ENCODE measurements at places on chromosomes 16 and 17.

DNA sequence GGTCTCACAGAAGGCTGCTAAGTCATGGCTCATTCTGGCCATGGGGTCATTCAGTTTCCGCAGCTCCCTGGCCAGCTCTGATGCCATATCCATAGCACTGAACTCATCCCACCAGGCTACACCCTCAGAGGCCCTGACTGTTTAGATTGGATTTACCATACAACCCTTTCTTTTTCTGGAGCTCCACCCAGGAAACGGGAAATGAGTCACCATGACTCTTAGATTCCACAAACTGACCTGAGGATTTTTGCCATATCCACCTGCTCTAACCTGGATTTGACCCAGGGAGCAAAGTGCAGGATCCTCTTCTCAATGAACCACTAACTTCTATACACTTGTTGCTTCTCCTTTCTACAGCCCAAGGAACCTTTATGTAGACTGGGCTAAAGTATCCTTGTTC lies 20.3 kb upstream of the CALB2 start:
- DNase-seq = no peak

DNA sequence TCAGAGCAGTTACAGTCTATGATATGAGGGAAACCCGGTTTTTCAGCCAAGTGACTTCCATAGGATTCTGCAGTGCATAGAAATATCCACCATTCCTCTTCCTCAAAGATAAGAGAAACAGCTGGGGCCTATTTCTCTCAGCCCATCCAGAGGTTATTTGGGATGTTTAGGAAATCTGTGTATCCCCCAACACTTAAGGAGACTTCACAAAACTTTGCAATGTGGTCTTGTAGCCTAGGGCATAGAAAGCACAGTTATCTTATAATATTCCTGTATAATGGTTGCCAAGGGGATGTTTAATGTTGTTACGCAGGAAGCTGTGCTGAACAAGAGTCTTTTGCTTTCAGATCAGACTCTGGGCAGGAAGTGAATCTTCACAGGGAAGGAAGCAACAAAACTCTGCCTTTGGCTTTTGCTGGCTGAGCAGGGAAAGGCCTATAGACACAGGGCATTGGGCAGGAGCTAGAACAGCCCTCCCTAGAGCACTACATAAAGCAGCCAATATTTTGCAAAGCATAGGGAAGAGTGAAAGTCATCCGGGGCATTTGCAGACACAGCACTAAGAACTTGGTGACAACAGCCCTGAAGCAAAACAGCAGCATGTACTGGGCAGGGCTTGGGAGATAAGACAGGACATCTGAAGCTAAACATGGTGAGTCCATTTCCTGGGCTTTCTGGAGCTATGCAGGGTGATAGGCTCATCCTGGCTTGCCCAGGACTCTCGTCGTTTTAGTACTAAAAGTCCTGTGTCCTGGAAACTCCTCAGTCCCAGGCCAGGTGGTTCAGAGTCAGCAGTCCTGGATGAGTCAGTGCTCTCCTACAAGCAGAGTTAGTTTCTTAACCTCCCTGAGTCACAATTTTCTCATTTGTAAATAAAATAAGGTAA lies 18.7 kb upstream of the BEAN1 start:
- DNase-seq = no peak

DNA sequence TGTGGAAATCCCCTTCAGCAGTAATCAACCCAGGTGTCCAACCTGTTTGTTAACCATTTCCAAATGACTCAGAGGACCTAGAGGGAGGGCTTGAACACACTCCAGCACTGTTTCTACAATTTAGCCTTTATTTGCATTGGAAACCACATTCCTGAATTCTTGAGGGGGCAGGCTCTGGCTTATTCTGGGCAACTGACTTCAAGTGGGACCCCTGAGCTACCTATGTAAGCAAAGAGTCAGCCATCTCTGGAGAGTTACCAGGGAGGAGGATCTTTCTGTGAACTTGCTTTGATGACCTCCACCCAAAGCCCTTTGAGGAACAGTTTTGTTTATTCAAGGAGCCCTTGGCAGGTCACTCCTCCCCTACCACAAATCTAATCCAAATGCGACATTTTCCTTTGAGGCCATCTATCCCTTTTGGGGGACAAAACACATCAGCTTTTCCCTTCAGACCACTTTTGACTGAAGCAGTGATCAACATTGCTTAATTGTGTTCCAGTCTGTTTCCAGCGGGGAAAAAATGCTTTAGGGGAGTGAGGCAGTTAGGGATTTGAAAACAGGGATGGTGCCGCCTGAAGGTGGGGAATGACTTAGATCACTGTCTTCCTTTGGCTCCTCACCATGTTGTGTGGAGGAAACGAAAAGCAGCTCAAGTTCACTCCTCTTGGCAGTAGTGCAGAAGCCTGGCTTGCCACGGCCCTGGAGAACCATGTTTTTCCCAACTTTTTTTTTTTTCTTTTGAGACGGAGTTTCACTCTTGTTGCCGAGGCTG lies 46.2 kb downstream of the TUBD1 start:
- DNase-seq = peak; percentile 80

GRCh38 chr17:57916925-57917858 lies 38.0 kb downstream of the CUEDC1 start:
- DNase-seq = no peak

- no peak for DNase-seq
Measured at GRCh38 chr16:89195521-89196171, 4.7 kb downstream of the SLC22A31 start.

DNA sequence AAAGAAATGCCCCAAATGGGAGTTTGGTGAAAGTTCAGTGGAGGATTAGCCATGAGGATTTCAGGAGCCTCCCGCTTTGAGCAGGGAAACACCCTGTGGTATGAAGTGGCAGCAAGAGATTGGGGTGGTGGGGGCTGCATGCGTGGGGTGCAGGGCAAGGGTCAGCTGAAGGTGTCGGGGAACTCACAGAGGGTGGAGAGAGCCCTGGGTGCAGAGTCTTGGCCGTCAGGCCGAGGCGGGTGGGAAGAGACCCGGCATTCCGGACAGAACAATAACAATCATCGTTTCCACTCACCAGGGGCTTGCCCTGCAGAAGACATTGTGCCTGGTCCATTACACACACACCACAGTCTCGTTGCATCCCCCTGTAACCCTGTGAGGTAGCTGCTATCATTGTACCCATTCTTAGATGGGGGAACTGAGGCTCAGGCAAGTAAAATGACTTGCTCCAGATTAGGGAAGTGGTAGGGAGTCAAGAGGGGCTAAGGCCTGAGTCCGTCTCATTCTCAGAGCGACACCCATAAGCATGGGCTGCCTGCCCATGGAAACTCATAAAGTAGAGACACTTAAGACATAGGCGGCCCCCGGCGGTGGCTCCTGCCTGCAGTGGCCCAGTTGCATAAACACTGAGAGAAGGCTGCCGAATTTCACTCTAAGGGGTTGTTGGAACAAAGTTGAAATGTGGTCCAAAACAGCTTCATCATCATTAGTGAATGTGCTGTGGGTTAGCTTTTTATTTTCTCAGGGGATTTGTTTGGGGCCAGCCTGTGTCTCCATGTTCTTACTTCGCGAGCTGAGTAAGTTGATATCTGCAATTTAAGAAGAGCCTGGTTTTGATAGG lies 93.3 kb downstream of the CMIP start:
- no peak for DNase-seq

GRCh38 chr16:56916571-56917403 lies 15.2 kb upstream of the HERPUD1 start:
- DNase-seq = no peak

DNA sequence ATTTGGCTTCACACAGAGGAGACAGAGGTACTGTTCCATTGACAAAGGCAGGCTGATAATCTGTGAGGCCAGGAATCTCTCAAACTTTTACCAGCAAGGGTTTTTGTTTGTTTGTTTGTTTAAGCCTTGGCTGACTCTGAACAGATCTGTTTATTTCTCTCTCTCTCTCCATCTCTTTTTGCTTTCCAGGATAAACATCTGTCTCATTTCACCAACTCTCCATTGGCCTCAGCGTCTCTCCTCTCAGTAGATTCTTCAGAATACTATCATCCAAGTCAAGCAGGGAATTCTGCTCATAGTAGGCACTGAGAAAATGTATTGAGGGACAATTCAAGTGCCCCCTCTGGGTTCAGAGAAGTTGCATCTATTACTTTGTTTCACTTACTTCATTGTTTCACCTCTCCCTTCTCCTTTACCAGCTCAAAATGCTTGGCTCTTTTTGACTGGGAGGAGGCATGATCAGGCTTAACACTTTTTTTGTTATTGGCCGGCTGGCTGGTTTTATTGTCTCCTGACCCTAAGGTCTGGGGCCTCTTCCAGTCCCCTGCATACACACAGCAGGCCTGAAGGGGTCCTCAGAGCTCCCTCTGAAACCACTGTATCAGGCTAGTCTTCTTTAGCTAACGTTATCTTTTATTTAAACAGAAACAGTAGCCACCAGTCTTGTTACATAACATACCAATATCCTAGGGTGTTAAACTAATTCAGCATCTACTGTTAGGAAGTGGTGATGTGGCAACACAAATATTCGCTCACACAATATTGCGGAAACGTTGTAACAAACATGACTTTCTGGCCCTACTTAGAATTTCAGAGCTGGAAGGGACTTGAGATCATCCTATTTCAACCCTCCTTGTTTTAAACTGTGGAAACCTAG lies 2.0 kb upstream of the YPEL2 start:
- DNase-seq = peak; percentile 64

DNA sequence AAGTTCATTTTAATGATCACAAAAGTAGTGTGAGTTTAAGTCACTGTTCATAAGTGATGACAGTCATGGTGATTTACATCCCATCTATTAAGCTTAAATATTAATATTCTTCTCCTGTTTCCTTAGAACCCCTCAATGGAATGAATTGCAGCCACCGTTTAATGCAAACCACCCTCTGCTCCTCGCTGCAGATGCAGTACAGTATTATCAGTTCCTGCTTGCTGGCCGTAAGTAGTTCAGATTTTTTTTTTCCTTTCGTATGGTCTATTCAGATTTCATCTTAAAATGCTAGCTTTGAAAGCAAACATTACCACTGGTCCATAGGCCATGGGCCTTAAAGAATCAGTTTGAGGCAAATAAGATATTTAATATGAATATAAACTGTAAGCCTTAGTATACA lies 359.0 kb upstream of the TBX2 start:
- DNase-seq = no peak

- DNase-seq = no peak
Measured at GRCh38 chr17:20028443-20028842, 19.3 kb downstream of the SPECC1 start.

- no peak for DNase-seq
Measured at GRCh38 chr17:61416540-61417363, 17.1 kb downstream of the TBX2 start.

DNA sequence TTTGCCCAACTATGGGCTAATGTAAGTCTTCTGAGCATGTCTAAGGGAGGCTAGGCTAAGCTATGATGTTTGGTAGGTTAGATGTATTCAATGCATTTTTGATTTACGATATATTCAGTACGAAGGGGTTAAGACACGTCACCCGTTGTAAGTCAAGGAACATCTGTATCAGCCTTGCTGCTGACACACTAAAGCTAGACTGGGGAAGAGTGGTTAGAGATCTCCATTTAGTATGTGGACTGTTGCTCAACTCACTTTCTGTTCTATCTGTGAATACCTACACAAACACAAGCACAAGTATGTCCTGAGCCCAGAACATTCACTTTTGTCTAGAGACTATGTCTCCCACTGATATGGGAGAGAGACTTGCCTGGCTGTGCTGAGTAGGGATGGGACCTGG lies 71.5 kb downstream of the VMP1 start:
- DNase-seq = no peak

- no peak for DNase-seq
Measured at GRCh38 chr16:77404775-77405174, 30.1 kb downstream of the ADAMTS18 start.

Measured in GM04503 (cell line).